ENCODE measurements at places on chromosomes 7 and 10. TPM values are rescaled to one million over a fixed set of nuclear protein-coding genes. Genes with fewer than 3 reads are reported as not detected.
A peak's percentile ranks its signal among the peaks of the same experiment; 100 is the strongest.

Gene SMIM30
- total RNA-seq = 38.7 TPM

Gene FFAR4
- total RNA-seq = not detected

Gene LIPF
- not detected for total RNA-seq

Gene ADAP1
- 5.2 TPM for total RNA-seq

Gene SERPINE1
- total RNA-seq = not detected

Gene CRTAC1
- 1.1 TPM for total RNA-seq

Gene PTN
- 228 TPM for total RNA-seq

Gene ENTPD1
- 0.37 TPM for total RNA-seq

Gene GLI3
- total RNA-seq = 141 TPM

Gene TRIM4
- total RNA-seq = 8.9 TPM

Gene HSPA12A
- total RNA-seq = 7.4 TPM

Gene AQP1
- total RNA-seq = 0.48 TPM

Gene TMEM248
- total RNA-seq = 69.7 TPM

Gene BHLHA15
- not detected for total RNA-seq

Gene UPK3B
- not detected for total RNA-seq

Gene ANXA8L1
- not detected for total RNA-seq

GRCh38 chr10:121596689-121597503 lies 1.3 kb downstream of the FGFR2 start:
- DNase-seq = no peak

DNA sequence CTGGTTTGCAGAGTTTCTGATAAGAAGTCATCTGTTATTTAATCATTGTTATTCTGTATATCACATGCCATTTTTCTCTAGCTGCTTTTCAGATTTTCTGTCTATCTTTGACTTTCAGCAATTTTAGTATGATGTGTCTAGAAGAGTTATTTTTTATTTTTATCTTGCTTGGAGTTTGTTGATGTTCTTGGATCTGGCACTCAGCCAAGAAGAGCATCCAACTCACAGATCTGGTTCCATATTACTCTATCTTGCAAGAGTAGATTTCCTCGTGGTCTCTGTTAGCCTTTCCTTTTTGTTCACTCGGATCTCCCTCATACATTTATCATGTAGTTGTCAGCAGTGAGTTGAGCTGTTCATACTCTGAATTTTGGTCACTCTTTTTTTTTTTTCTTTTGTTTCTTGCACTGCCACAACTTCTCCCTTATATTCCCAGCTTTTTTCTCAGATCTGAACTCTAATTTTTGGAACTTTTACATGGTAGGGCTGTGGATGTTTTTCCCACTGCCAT lies 54.8 kb upstream of the CALCR start:
- no peak for DNase-seq

GRCh38 chr7:158473221-158473620 lies 114.4 kb downstream of the PTPRN2 start:
- DNase-seq = peak; percentile 22

DNA sequence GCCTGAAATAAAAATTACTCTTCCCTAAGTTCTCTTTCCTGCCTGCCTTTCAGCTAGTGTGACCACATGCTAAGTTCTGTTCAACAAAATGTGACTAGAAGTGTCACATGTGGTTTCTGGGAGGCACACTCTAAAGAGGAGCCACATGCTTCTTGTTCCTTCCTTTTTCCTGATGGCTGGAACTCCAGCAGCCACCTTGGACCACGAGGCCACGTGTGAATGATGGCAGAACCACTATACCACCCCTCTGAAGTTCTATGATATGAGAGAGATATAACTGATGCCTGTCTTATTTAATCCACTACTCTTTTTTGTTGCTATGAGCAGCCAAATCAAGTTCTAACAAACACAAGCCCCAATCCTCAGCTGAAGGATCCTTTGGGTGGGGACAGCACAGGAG lies 8.1 kb downstream of the PODXL start:
- no peak for DNase-seq

DNA sequence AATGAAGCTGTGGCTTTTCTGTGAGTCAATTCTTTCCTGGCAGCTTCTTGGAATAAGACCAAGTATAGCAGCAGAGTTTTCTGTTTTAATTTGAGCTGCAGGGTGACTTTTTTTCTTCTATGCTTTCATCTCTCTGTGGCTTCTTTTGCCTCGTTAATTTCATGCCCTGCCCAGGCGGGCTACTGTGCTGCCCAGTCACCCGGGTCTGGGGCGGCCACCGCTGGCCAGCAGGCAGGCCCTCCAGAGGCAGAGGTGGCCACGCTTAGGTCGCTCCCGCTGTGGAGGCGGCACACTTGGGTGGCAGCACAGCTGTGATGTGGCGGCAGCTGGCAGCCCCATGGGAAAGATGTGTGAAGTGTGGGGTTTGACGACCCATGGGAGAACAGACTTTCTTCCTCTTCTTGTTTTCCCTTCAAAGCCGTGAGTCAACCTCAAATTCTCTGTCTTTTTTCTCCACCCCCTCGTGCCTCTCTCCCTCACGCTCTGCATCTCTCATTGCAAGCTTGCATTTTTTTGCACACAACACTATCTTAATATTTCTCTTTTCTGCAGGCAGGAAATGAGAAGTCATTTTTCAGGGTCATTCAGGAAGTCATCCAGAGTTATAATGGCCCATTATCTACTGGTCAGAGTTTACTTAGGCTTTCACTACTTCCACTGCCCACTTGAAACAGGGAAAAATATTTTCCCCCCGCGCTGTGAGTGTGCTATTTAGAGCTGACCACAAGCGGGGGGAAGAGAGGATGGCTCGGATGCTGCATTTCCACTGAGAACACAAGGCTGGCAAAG lies 67.8 kb downstream of the EGFR start:
- DNase-seq = no peak

GRCh38 chr7:157408258-157409101 lies 71.7 kb downstream of the DNAJB6 start:
- DNase-seq = no peak

DNA sequence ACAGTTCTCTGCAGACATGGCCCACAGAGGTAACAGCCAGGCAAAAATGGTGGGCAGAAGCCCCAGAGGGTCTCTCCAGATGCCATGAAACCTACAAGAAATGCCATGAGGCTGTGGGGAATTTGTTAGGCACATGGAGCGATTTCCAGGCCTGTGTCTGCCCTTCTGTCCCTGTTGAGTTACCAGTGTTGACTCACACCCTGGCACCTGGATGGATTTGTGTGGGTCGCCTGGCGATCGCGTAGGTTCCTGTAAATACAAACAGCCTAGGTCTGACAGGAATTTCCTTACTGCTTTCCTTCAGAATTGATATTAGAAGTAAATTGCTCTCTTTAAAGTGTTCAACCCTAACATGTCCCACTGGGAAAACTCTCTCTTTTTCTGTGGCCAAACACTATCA lies 164.9 kb upstream of the EEPD1 start:
- DNase-seq = no peak

DNA sequence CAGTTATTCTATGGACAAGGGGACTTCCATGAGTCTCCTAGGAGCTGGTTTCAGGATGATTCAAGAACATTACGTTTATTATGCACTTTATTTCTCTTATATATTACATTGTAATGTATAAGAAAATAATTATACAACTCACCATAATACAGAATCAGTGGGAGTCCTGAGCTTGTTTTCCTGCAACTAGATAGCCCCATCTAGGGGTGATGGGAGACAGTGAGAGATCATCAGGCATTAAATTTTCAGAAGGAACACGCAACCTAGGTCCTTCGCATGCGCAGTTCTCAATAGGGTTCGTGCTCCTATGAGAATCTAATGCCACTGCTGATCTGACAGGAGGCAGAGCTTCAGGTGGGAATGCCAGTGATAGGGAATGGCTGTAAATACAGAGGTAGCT lies 137.9 kb downstream of the ANKRD30A start:
- no peak for DNase-seq

DNA sequence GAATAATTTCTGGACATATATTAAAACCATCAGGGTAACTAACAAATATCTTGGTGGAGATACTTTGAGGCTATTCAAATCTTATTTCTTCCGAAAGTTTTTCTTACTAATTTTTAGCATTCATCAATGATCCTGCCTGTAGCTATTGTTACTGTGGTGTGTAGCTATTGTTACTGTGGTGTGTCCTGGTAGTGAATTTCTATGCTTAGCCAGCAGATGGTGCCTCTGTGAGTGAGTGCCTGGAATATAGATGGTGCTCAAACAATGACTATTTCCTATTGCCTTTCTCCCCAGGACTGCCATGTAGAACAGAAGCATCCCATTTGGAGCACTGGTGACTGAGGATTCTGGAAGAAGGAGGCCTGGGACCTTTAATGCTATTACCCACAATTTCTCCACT lies 245.7 kb downstream of the CCSER2 start:
- DNase-seq = no peak

DNA sequence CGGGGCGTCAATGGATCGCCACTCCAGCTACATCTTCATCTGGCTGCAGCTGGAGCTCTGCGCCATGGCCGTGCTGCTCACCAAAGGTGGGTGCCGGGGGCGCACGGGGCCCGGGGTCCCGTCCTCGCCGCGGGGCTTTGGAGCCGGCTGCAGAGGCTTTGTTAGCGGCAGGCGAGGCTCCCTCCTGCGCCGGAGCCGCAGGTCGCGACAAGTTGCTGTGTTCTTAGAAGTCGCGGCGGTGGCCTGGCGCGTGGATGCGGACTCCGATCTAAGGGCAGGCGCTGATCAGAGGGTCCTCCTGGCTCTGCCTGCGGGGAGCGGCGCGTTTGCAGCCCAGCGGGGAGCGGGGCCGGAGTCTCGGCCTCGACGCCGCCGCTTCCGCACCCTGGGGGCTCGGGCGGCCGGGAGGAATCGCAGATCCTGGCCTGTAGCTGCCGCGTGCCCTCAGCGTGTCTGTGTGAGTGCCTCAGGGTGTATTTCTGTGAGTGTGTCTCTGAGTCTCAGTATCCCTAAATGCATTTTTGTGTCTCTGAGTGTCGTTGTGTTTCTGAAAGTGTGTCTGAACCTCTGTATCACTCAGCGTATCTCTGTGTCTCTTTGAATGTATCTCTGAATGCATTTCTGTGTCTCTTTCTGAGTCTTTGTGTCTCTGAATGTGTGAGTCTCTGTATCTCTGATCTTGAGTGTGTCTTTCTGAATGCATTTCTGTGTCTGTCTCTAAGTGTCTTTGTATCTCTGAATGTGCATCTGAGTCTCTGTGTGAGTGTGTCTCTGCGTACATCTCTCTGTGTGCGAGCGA lies 766 bp downstream of the BAMBI start:
- DNase-seq = peak; percentile 42

GRCh38 chr7:56250135-56250534 lies 133.9 kb upstream of the NUPR2 start:
- DNase-seq = no peak

DNA sequence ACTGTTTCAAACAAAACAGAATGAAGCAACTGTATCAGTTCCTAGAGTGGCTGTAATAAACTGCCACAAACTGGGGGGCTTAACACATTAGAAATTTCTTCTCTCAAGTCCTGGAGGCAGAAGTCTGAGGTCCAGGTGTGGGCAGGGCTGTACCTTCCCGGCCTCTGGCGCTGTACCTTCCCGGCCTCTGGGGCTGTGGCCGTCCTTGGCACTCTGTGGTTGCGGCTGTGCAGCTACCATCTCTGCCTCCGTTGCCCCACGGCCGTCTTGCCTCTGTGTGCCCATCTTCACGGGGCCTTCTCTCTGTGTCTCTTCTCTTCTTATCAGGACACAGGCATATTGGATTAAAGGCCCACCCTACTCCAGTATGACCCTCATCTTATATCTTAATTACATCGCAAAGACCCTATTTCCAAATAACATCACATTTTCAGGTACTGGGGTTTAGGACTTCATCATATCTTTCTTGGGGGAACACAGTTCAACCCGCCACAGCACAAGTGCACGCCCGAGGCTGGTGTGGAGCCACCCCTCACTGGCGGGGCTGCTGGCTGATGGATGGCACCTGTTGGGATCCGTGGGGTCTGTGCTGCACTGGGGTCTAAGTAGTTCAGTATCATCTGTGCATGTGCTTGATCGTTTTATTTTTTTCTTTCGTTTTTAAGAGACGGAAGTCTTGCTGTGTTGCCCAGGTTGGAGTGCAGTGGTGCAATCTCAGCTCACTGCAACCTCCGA lies 123.2 kb downstream of the ACTR3B start:
- no peak for DNase-seq

DNA sequence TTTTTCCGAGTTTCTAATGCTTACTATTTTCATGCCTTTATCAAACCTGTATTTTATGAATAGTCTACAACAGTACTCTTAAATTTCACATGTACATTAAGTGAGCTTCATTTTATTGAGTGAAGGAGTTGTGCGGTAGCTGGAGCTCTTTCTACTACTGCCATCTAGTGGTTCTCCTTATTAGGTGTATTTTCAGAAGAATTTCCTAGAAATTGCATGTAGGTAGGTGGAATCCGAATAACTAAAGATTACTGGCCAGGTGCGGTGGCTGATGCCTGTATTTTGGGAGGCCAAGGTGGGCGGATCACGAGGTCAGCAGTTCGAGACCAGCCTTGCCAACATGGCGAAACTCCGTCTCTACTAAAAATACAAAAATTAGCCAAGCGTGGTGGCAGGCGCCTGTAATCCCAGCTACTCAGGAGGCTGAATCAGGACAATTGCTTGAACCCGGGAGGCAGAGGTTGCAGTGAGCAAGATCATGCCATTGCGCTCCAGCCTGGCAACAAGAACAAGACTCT lies 38.3 kb downstream of the LRRC72 start:
- no peak for DNase-seq

DNA sequence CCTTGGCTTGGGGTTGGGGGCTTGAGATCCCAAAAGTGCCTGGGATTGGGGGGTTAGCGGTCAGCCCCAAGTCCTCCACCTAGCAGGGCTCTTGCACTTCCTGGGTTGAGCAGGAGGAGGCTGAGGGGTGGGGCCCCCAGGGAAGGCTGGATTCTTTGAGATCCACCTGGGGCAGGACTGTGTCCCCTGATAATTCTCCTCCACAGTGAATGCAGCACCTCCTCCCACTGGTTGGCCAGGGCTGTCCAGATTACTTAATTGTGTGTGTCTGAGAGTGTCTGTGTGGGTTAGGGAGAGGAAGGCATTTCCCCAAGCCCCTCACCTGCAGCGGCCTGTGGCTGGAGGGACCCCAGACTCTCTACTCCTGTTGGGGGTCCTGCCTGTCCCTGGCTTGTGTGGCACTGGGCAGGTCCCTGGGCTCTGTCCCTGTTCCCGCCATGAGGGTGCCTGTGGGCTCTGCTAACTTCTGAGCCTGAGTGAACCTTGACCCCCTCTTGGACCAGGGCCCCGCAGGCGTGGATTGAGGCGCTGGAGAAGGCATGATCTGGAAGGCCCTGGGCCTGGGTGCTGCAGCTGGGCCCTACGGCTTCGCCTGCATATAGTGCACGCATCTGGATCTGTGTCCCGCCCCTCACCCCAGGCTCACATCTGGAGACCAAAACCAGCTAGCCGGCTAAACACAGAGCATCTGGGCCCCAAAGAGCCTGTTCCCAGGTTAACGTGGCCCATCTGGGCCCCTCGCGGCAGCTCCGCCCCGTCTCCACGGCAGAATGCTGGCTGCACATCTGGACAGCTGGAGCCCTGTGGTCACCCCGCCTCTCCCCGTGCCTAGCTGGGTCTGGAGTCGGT lies 10.4 kb downstream of the TMEM270 start:
- DNase-seq = no peak

DNA sequence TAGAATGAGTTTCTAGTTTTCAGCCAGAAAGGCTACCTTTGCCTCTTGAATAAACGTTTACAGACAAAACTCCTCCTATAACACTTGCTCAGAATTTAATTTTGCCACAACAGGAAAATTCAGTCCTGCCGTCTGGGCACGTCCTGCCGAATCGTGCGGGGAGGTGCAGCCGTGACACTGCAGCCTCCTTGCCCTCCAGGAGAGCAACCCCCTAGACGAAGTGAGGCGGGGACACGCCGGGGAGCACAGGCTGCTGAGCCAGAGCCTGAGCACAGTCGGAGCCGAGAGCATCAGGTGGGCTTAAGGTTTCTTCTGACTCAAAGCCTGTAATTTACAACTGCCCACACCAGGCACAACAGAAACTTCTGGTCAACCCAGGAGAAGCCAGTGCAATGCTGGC lies 102.3 kb downstream of the DYNC2I1 start:
- DNase-seq = no peak

GRCh38 chr7:1027242-1028043 lies 16.9 kb upstream of the GPR146 start:
- DNase-seq = peak; percentile 35

Data from neural crest cell (in vitro differentiated cells).